ENCODE measurements at places on chromosomes 7 and 10. TPM values are rescaled to one million over a fixed set of nuclear protein-coding genes. Genes with fewer than 3 reads are reported as not detected.

DNA sequence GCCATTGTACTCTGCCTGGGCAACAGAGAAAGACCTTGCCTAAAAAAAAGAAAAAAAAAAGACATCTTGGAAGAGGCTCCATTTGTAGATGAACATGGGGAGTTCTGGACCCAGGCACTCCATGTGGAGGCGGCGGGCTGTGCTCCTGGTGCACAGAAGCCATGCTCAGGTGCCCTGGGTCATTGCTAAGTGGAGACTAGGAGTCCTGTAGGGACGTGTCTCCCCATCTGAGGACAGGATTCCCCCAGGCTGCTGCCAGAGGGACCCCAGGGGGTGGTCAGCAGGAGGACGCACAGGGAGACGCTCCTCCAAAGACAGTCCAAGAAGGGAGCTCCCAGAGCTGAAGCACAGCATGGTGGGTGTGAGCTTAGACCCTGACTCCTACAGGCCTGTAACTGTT lies 34.3 kb downstream of the SBDS start:
- DNase-seq: no peak

DNA sequence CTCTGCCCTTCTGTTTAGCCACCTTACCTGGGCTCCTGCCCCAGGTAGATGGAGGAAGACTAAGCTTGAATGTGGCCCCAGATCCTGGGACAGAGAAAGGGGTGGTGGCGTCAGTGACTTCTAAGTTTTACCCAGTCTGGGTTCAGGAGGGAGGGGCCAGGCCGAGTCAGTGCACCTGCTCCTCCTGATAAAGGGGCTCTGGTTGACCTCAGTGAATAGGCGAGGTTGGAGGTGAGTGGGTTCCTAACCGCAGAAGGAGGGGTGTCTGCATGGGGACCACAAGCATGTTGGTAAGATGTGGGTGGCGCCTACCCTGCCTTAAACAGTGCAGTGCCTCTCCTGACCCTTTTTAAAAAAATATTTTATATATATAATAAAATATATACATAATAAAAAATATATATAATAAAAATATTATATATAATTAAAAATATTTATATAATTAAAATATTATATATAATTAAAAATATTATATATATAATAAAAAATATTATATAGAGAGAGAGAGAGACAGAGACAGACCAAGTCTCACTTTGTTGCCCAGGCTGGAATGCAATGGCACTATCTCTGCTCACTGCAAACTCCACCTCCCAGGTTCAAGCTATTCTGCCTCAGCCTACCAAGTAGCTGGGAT lies 97.3 kb upstream of the GTF2I start:
- DNase-seq: no peak

- no peak for DNase-seq
Observed at GRCh38 chr7:374706-375311, 84.8 kb downstream of the FOXL3 start.

- no peak for DNase-seq
Observed at GRCh38 chr7:15345216-15345615, 216.6 kb downstream of the AGMO start.

TTYH3 gene
- 36.4 TPM for total RNA-seq

ZNF32 gene
- total RNA-seq: 18.0 TPM

- DNase-seq: no peak
Observed at GRCh38 chr10:89274928-89275327, 23.4 kb upstream of the LIPA start.

PARD3 gene
- 2.3 TPM for total RNA-seq

DNA sequence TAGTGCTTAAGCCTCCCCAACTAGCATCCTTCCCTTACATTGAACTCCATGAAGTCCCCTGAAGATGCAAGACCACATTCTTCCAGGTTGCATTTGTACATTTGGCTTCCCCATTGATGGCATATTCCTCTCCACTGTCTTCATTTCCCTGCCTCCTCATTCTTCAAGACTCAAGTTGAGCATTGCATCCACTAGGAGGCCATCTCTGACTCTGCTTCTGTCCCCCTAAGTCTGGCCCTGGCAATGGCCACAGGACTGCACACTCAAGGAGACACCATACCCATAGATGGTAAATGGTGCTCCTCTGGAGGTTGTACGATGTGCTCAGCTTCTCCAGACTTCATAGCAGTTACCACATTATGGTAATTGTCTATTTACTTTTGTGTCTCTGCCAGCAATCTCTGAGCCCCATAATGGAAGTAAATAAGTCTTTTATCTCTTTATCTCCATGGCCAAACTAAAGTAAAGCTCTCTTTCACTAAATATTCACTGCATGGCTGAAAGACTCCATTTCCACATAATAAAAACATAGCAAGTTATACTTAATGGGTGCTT lies 112.6 kb downstream of the PTPRZ1 start:
- no peak for DNase-seq

GRCh38 chr7:26580711-26581110 lies 283.7 kb downstream of the SKAP2 start:
- DNase-seq: no peak

DNA sequence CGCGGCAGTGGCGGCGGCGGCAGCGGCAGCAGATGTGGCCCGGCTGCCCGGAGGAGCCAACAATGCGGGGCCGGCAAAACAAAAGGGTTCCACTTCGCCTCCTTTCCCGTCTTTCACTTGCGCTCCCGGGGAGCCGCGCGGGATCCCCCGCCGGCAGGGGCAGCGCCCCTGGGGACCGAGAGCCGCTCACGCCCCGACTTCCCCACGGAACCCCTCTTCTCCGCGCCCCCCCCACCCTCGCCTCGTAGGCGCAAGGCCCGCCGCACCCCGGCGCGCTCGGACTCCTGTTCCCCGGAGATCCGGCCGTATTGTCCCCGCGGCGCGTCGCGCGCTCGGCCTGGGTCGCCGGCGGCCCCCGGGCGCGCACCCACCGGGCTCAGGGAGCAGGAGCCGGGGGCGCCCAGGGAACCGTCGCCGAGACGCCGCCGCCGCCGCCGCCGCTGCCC lies 854 bp downstream of the CTBP2 start:
- no peak for DNase-seq

DNA sequence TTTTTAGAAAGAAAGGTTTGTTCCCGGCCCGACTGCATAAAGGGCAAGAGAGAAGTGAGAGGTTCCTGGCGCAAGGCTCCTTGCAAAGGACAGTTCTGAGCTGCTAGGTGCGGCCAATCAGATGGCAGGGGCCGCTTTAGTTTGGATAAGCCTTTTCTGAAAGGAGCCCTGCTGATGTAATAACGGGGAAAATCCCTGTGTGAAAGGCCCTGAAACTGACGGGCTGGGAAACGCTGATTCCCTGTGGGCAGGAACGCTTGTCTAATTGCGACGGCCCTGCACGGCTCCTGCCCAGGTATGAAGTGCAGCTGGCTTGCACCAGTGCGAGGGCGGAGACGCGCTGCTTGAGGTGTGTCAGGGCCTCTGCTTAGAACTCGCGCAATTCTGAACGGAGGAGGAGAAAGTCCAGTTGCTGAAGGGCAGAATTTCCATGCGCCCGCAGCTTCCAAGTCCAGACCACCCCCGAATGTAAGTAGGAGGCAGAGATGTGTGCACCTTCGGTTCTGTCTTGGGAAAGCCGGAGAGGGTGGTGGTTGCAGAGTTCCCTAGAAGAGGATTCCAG lies 30.5 kb downstream of the TACC2 start:
- no peak for DNase-seq

CALML5 gene
- not detected for total RNA-seq

- no peak for DNase-seq
Observed at GRCh38 chr7:130092598-130092997, 22.3 kb downstream of the KLHDC10 start.

EBF3 gene
- total RNA-seq: not detected

CLCN1 gene
- total RNA-seq: 0.09 TPM

DNA sequence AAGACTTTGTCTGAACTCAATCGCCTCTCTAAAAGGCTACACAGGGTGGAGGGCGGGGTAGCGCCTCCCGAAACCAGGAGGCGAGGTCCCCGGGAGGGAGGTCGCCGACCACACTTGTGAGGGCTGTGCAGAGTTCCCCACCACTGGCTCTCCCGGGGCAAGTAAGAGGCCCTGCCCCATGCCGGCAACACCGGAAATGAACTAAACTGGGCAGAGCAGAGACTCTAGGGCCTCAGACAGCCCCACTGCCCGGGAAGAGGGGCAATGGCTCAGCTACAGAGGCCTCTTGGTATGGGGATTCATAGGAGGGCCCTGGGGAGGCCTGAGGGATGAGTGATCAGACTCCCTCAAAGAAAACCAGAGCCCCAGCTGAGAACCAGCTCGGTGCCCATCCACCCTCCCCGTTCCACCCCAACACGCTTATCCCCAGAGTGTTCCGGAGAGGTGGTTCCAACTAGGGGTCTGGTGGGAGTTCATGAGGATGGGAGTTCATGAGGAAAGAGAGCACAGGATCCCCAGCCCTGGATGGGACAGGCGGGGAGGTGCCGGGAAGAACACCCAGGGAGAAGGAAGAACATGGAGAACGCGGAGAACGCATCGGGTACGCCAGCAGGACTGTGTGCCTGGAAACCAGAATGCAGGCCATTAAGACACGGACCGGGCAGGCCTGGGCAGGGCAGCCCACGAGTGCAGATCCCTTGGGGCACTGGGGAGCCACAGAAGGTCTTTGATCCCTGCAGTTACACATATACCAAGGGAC lies 89.4 kb upstream of the MYL10 start:
- no peak for DNase-seq

DNA sequence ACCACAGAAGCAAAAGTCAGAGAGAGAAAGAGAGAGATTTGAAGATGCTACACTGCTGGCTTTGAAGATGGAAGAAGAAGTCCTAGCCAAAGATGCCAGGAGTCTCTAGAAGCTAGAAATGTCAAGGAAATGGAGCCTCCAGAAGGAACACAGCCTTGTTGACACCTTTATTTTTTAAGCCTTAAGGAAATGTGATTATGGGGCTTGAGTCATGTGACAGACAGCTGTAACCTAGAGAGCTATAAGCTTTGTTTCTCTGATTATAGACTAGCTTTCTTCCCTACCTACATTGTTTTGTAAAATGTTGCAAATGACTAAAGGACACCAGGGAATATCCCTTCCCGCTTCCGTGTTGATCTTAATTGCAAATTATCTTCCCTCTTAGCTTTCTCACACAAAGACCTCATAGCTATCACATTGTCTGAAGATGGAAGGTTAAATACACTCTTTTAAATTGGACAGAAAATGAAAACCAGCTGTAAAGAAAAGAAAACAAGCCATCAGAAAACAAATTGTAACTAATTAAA lies 199.9 kb downstream of the ARHGAP12 start:
- no peak for DNase-seq

CALHM3 gene
- not detected for total RNA-seq

DNA sequence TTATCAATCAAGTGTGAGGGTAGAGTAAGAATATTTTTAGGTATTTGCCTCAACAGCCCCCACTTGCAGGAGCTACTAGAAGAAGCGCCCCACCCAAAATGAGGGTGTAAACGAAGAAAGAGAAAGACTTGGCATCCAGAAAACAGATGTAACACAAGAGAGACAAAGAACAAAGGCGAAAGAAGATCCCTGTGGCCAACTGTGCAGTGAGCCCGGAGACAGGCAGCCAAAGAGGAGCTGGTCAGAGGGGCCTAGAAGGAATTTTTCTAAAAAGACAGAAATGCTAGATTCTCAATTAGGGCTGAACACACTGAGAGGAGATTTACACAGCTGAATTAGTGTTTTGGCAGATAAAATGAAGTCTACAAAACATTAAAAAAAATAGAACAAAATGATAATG lies 29.6 kb upstream of the EIF5AL1 start:
- no peak for DNase-seq

Measured in activated T-cell treated with anti-CD3 and anti-CD28 coated beads, Interleukin-2, amount 50 U/mL, for 72 hours (primary cell).